T follicular helper cell (primary cell): ENCODE measurements at places on chromosomes 1 and 21.
A peak's percentile ranks its signal among the peaks of the same experiment; 100 is the strongest.

GRCh38 chr1:180581635-180582039, 22.9 kb downstream of the OVAAL start:
- no peak for DNase-seq

GRCh38 chr1:2415337-2415736, 3.0 kb upstream of the PEX10 start:
- DNase-seq: no peak

DNA sequence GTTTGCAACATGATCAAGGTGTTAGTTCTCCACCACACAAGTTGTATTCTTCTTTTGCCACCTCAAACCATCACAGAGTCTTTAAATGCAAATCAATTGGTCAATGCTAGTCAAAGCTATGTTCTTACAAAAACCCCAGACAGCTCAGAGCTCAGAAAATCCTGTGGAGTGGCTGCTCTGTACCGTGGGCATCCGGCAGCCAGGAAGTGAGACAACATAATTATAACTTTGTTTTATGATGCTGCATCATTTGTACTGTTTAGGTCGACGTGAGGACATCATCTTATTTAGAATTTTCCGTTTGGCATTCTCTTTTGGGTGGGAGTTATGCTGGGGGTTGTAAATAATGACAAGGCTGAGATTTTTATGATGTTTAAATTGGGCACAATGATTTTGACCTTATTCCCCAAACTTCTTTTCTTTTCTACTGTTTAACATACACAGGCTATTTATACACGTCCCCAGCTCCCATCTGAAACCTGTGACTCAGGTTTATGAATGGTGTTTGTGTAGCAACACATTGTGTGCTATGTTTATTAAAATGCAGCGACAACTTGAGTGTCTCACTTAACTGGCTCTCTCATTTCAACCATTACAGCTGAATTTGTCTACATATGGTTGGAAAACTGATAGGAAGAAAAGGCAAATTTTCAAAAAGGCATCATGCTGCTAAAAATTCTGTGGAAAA, 124.0 kb downstream of the CNIH3 start:
- DNase-seq: no peak

DNA sequence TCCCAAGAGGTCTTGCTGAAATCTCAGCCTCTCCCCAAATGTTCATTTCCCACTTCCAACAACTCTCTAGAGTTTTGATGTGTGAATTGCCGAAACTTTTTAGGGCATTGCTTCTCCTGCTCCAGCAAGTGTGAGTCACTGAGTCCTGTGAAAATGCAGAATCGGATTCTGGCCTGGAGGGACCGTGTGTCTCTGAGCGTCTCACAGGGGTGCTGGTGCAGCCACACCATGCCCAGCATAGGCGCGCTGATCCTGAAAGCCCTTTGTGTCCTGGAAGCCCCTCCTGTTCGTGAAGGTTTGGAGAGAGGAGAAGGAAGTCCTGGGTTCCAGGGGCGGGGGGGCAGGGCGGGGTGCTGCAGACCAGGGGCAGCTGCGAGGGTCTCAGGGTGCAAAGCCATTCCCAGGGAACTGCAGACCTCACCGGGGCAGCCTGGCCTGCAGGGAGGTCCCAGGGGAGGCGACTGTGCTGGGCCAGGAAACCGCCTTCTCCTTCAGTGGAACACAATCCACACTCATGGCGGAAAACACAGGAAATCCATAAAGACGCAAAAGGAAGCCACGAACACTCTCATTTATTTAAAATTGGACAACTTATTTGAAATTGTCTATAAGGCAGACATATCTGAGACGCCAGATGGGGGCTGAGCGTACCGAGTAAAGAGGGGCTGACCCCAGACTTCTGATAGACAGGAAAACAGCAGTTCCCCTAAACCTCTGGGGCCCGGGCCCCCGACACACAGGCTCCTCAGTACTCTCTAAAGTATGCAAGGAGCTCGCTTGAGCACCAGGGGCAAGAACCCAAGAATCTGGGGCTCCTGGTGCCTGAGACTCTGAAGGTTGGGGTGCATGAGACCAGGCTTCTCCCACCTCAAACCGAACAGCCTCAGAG, 43.5 kb upstream of the ADARB1 start:
- DNase-seq: no peak

DNA sequence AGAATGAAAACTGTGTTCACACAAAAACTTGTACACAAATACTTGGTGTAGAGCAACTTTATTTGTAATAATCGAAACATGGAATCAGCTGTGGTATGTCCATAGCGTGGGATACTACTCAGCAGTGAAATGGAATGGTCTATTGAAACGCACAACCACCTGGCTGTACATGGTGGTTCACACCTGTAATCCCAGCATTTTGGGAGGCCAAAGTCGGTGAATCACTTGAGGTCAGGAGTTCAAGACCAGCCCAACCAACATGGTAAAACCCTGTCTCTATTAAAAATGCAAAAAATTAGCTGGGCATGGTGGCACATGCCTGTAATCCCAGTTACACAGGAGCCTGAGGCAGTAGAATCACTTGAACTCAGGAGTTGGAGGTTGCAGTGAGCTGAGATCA, 356.8 kb downstream of the RYR2 start:
- no peak for DNase-seq

DNA sequence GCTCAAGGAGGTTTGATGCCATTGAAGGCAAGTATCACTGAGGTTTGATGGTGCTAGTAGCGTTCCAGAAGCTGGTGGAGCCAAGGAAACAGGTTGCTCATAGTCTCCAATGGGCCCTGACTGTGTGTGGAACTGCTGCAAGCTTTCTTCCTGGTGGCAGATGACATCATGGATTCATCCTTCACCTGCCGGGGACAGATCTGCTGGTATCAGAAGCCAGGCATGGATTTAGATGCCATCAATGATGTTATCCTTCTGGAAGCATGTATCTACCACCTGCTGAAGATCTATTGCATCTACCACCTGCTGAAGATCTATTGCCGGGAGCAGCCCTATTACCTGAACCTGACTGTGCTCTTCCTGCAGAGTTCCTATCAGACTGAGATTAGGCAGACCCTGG, 734.4 kb downstream of the PLA2G4A start:
- no peak for DNase-seq

DNA sequence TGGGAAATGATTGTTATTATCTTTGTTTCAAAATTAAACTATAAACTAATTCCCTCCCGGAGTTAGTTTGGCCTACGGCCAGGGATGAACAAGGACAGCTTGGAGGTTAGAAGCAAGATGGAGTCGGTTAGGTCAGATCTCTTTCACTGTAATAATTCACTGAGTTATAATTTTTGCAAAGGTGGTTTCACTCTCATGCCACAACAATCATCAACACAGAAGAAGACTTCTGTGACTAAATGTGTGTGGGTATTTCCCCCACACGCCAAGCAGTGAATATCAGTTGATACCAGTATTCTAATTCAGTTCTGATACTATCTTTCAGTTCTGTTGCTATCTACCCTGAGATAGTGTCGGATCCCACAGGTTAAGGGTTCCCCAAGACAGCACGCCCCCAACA, 215.1 kb downstream of the S1PR1 start:
- DNase-seq: no peak

DNA sequence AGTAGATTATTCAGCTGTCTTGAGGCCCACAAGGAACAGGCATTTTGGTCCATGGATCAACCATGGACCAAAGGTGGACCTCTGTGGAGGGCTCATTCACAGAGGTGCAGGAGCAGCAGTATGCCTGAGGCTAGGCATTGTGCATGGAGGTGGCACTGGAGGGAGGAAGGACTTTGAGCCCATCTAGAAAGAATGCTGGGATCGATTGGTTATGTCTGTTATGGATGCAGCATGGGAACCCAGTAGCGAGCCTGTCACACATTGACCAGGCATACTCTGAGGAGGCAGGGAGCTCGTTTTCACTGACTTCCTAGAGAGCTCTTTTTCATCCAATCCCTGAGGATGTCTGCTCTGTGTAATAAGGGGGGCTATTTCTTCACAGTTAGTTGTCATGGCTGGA, 75.5 kb downstream of the KCNN3 start:
- DNase-seq: no peak

DNA sequence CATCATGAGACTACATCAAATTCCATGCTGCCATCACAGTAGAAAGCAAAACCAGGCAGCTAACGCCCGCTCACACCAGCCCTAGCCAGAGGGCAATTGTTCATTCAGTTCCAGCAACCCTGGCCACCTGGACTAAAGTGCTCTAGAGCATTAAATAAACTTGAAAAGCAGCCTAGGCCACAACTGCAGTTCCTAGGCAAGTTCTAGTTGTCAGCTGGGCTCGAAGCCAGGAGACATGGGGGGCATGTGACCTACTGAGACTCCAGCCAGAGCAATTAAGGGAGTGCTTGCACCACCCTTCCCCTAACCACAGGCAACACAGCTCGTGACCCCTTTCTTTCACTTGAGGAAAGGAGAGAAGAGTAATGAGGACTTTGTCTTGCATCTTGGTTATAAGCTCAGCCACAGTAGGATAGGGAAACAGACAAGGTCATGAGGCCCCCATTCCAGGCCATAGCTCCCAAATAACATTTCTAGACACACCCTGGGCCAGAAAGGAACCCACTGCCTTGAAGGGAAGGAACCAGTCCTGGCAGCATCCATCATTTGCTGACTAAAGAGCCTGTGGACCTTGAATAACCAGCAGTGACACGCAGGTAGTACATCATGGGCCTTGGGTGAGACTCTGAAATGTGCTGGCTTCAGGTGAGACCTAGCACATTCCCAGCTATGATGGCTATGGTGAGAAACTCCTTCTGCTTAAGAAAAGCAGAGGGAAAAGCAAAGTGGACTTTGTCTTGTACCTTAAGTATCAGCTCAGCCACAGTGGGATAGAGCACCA, 77.0 kb downstream of the ZZZ3 start:
- no peak for DNase-seq

- peak; percentile 54 for DNase-seq
Measured at GRCh38 chr1:234478152-234478480, 863 bp downstream of the TARBP1 start.

GRCh38 chr1:106978477-106979322, 77.8 kb upstream of the PRMT6 start:
- no peak for DNase-seq

- peak; percentile 86 for DNase-seq
Measured at GRCh38 chr1:155206891-155207805, 549 bp downstream of the THBS3 start.

- no peak for DNase-seq
Measured at GRCh38 chr1:91476533-91477217, 24.0 kb upstream of the CDC7 start.

GRCh38 chr1:13443335-13443979, 33.2 kb downstream of the PRAMEF20 start:
- DNase-seq: no peak

- no peak for DNase-seq
Measured at GRCh38 chr1:3332662-3333061, 121.8 kb upstream of the ARHGEF16 start.

DNA sequence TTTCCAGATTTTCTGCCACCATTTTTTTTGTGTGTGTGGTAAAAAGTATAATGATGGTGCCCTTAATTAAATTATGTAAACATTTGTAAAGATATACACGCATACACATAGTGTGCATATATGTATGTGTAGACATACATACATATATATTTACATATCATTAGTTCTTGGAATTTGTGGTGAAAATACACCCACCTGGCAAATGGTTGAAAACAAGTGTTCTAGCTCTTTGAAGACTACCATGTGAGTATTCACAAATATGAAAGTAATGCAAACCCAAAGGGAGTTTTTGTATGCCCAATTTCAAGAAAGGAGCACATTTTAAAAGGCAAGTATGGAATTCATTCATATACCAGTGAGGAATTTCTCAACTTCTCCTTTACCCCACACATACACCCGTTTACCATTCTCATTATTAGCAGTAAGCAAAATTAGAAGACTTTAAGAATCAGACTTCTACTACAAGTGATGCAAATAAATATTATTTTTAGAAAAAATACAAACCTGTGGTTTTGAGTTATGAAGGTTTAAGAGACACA, 8.0 kb downstream of the RABGAP1L start:
- DNase-seq: no peak

- DNase-seq: no peak
Measured at GRCh38 chr1:93919780-93920179, 10.6 kb upstream of the GCLM start.

- DNase-seq: no peak
Measured at GRCh38 chr1:169161496-169162194, 55.2 kb downstream of the ATP1B1 start.

- no peak for DNase-seq
Measured at GRCh38 chr21:35291973-35292627, 243.0 kb upstream of the RUNX1 start.

DNA sequence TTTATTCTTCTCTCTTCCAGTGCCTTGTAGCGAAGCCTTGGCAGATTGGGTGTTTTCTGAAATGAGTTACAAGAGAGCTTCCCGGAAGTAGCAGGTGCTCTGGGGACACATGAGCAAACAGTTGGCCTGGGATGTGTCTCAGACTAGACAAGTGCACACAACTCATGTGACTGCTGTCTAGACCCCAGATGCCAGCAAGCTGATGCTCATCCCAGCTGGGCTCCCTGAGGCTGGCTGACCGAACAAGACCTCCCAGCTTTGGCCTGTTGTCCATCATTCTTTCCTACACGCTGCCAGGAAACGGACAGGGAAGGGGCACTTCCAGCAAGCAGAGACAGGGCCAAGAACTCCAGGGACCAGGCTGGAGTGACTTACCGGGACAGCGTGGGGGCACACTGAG, 18.7 kb upstream of the CSF1 start:
- DNase-seq: no peak

GRCh38 chr21:25387665-25388064, 219.6 kb downstream of the MRPL39 start:
- no peak for DNase-seq

GRCh38 chr1:55815745-55816455, 600.7 kb upstream of the USP24 start:
- DNase-seq: no peak

DNA sequence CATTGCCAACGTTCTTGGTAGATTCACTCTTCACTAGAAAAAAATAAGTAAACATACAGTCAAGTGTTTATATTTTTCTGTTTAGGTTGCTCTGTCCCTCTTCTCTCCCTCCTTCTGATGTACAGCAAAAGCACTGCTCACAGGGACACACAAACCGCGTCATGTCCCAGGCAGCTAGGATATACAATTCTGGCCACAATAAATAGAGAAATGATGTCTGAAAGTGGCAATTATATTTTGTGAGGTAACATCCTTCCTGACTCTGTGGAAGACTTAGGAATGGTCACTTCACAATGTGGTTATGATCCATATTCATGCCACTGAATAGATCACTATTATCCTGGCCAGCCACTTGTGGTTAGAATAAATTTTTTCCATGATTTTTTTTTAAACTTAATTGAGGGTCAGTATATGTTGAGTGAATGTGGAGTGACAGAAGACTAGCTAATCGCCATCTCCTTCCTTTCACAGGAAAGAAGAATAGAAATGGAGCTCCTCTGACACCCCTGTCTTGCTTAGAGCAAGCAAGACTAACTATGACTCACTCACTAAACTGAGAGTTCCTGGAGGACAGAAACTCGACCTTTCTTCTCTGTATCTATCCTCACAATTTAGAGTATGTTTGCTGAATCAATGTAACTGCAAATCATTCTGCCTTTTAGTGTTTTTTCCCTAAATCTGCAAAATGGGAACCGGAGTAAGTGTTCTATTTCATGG, 54.0 kb downstream of the ZNHIT6 start:
- DNase-seq: no peak

DNA sequence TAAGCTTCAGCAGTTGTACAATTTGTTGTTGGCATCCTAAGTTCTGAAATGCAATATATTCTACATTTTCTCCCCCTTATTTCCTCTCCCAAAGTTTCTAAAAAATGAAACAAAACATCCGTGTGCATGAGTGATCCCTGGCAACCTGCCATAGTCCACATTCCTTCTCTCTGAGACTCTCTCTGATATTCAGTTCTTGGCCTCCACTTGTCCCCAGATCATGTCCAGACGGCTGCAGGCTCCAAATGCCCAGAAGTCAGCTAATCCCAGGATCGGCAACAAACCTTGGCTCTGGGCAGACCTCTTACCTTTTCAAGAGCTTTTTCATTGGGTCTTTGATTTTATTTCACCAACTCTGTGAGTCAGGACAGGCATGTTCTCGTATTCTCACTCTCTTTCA, 187.8 kb downstream of the ETS2 start:
- DNase-seq: no peak
